HepG2 (cell line): ENCODE measurements at places on chromosomes 5 and 9. TPM values are rescaled to one million over a fixed set of nuclear protein-coding genes. Genes with fewer than 3 reads are reported as not detected.

- no peak for DNase-seq
- no peak overlapping the region for H3K27ac ChIP-seq
- no peaks in the 10 kb centered on the region for H3K36me3 ChIP-seq
- H3K4me1 ChIP-seq: peaks cover 9% of the 10 kb centered on the region
- no peaks in the 10 kb centered on the region for H3K27me3 ChIP-seq
- H3K4me3 ChIP-seq: no peak overlapping the region
Measured at GRCh38 chr5:14594378-14595074, 12.9 kb downstream of the OTULINL start.

DNA sequence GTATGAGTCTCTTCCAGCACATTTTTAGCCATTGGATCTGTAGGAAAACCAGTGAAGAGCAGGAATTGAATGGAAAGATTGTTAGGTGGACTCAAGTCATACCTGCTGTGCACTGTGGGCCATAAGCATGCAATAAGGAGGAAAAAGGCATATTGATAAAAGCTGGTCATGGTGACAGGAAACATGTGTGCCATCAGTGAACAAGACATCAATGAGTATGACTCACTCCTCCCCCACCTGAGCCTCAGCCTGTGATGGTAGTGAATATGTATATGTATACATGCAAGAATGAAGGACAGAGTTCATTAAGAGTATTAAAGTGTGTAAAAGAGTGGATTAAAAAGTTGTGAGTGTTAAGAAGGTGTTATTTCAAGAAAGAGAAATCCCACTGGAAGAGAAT is 164.5 kb downstream of the TMEM38B start:
- no peak overlapping the region for H3K4me3 ChIP-seq
- H3K36me3 ChIP-seq: no peaks in the 10 kb centered on the region

GRCh38 chr9:134011401-134011800 is 13.9 kb upstream of the BRD3OS start:
- H3K4me1 ChIP-seq: peaks cover 16% of the 10 kb centered on the region
- no peak overlapping the region for H3K27ac ChIP-seq
- peaks cover 2% of the 10 kb centered on the region; the same call in 1 of the 2 replicates for H3K27me3 ChIP-seq
- H3K36me3 ChIP-seq: no peaks in the 10 kb centered on the region

- H3K4me3 ChIP-seq: no peak overlapping the region
- no peak for DNase-seq
- H3K4me1 ChIP-seq: no peaks in the 10 kb centered on the region
Measured at GRCh38 chr5:35956429-35956828, 18.0 kb upstream of the CAPSL start.

DNA sequence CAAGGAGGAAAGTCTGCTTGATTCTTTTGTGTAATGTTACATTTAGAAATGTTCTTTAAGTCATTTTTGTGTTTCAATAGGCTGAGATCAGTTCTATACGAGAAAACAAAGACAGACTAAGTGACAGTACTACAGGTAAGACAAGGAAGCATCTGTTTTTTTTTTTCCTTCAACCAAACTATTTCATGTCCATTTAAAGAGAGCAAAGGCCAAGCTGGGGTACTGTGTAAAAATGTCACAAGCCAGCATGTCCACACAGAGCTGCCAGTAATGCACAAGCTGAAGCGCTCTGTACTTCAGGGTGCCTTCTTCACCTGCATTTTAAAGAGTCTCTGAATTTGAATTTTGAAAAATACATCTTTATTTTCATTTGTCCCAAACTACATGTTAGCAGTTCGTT is 20.2 kb upstream of the TTC23L start:
- peaks cover 13% of the 10 kb centered on the region for H3K4me1 ChIP-seq
- no peaks in the 10 kb centered on the region for H3K36me3 ChIP-seq
- no peaks in the 10 kb centered on the region for H3K27me3 ChIP-seq
- H3K4me3 ChIP-seq: no peak overlapping the region

DNA sequence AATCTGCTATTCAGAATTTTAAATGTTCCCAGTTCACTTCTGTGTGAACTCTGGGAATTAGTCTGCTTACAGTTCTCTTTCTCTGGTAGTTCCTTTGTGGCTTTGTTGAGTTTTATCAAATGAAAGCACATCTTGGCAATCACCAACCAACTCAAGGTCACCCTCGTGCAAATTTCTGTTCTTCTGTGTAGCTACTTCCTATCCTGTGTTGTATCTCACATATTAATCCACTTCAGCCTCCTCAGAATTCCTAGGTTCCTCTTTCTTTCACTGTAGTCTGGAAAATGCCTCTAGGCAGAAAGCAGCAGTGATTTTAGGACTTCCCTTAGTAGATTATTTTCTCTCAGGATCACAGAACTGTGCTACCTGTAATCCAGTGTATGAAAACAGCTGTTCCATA is 100.3 kb downstream of the AUH start:
- no peaks in the 10 kb centered on the region for H3K27me3 ChIP-seq
- H3K4me3 ChIP-seq: no peak overlapping the region
- DNase-seq: no peak
- H3K4me1 ChIP-seq: peaks cover 11% of the 10 kb centered on the region

- H3K27ac ChIP-seq: no peak overlapping the region
- DNase-seq: no peak
- H3K4me3 ChIP-seq: no peak overlapping the region
- no peaks in the 10 kb centered on the region for H3K36me3 ChIP-seq
- peaks cover 11% of the 10 kb centered on the region for H3K4me1 ChIP-seq
Measured at GRCh38 chr9:12879961-12880360, 105.1 kb downstream of the LURAP1L start.

DNA sequence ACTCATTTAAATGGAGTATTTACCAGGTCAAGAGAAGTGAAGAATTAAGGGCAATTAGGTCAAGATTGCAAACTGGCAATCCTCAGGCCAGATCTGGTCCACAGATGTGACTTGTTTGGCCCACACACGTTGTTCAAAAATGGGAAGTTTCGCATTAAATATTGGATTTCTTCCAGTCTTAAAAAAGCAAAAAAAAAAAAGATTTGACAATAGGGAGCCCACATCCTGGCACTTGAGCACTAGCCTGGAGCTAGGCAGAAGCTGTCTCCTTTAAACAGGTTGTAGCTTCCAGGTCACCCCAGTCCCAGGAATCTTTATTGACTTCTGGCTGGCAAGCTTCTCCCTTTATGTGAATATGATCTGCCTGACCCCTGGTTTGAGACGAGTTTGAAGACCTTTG is 520.4 kb downstream of the RAB3C start:
- no peak overlapping the region for H3K27ac ChIP-seq
- 0 out of 2 replicates have a peak, but pooled peaks cover 9% of the 10 kb centered on the region for H3K4me1 ChIP-seq
- DNase-seq: no peak

DNA sequence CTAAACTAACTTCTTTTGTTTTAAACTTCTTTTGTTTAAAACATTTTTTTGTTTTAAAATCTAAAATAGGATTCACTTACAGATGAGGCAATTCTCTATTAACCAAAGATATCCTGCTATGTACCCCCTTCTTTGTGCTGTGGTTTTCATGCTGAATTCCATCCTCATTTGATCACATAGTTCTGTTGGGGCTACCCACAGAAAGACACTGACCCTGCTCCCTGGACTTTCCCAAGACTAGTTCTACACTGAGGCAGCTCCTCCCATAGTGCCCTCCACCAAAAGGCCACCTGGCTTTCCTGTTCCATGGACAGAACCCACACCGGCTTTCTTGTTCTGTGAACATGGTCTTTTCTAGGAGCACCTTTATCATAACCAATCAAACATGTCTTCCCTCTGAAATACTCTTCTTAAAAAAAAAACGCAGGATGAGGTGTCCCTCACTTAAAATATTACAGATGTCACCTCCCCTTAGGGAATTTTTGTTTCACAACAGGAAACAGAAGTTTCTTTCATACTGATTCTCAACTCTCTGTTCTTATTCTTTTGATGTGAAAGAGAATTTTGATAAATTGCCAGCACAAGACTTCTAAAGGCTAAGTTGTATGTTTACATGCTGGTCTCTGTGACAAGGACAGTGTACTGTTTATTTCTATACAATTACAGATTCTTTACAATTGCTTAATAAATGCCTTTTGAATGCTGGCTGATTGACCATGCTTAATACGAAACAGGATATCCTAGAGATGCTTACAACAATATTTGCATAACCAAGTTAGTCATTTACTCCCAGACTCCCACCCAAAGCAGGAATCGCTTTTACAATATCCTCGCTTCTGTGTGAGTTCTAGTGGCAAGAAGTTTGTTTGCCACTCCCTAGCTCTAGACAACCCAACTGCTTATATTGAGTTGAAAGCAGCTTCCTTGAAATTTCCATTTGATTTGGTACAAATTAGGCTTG is 300.4 kb downstream of the DTWD2 start:
- no peaks in the 10 kb centered on the region for H3K4me1 ChIP-seq
- H3K36me3 ChIP-seq: no peaks in the 10 kb centered on the region
- no peaks in the 10 kb centered on the region for H3K27me3 ChIP-seq
- no peak overlapping the region for H3K27ac ChIP-seq
- H3K4me3 ChIP-seq: no peak overlapping the region

DNA sequence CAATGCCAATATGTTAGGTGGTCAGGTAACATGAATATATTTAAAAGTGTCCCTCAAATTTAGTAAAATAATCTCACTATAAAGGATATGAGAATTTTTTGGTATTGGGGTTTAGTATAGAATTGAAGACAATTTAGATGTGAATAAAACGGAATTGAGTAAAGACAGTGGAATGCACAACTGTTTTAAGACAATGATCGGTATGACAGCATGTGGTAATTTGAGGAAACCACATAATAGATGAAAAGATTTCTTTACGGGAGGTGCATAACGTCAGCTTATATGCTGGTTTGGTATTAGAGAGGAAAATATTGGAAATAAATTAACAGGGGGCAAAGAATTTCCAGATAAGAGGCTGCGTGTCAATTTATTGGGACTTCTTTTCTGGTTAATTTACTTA is 1043.2 kb downstream of the CDH18 start:
- H3K4me1 ChIP-seq: no peaks in the 10 kb centered on the region
- no peak for DNase-seq

DNA sequence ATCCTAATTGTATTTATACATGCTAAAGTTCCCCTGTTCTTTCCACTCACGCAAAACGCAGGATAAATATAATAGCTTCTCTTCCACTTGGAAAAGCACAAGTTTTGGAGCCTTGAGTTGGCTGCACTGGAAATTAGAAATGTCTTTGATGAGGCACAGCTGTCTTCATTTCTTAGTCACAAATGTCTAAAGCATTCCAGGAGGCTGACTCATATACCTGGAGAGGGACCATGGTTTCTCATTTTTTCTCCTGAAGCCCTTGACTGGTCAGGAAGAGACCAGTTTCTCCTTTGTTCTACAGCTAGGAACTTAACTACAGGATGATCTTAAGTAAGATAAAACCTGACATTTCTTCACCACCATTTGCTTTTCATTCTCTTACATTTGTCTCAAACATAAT is 16.2 kb downstream of the MTX3 start:
- H3K27ac ChIP-seq: no peak overlapping the region
- H3K4me3 ChIP-seq: no peak overlapping the region
- DNase-seq: no peak
- H3K27me3 ChIP-seq: no peaks in the 10 kb centered on the region; the same call in 1 of the 2 replicates

- no peaks in the 10 kb centered on the region for H3K27me3 ChIP-seq
- H3K36me3 ChIP-seq: no peaks in the 10 kb centered on the region
- no peak overlapping the region for H3K27ac ChIP-seq
- H3K4me3 ChIP-seq: no peak overlapping the region
- no peaks in the 10 kb centered on the region for H3K4me1 ChIP-seq
Measured at GRCh38 chr9:107443786-107444185, 45.8 kb downstream of the KLF4 start.

DNA sequence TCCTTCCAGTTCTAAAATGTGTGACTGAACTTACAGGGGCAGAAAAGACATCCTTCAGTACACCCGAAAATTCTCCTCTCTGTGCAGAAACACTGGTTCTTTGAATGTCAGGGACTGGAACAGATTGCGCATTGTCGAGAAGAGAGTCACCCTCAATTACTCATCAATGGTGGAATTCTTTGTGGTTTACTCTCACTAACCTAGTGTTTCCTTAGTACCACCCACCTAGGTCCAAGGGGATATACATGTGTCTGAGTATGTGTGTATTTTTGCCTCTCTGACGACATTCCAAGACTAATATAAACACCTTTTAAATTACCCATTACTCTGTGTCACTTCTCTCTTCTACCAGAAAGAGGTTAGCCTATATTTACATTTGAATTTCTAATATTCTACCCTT is 660.8 kb downstream of the TLE1 start:
- no peaks in the 10 kb centered on the region for H3K27me3 ChIP-seq
- H3K27ac ChIP-seq: no peak overlapping the region
- no peaks in the 10 kb centered on the region for H3K36me3 ChIP-seq
- no peak overlapping the region for H3K4me3 ChIP-seq

GRCh38 chr9:107732781-107733522 is 243.4 kb upstream of the KLF4 start:
- H3K4me1 ChIP-seq: no peaks in the 10 kb centered on the region
- H3K36me3 ChIP-seq: no peaks in the 10 kb centered on the region
- no peak overlapping the region for H3K27ac ChIP-seq
- H3K4me3 ChIP-seq: no peak overlapping the region
- DNase-seq: no peak

- no peaks in the 10 kb centered on the region for H3K27me3 ChIP-seq
- peaks cover 5% of the 10 kb centered on the region; the same call in 1 of the 2 replicates for H3K4me1 ChIP-seq
- no peak overlapping the region for H3K27ac ChIP-seq
- H3K36me3 ChIP-seq: no peaks in the 10 kb centered on the region
Measured at GRCh38 chr5:52013523-52013922, 630.3 kb downstream of the ISL1 start.

GRCh38 chr9:78366827-78367226 is 69.9 kb downstream of the PSAT1 start:
- H3K27ac ChIP-seq: no peak overlapping the region
- H3K4me3 ChIP-seq: no peak overlapping the region
- no peaks in the 10 kb centered on the region for H3K36me3 ChIP-seq
- H3K4me1 ChIP-seq: peaks cover 6% of the 10 kb centered on the region; the same call in 1 of the 2 replicates

DNA sequence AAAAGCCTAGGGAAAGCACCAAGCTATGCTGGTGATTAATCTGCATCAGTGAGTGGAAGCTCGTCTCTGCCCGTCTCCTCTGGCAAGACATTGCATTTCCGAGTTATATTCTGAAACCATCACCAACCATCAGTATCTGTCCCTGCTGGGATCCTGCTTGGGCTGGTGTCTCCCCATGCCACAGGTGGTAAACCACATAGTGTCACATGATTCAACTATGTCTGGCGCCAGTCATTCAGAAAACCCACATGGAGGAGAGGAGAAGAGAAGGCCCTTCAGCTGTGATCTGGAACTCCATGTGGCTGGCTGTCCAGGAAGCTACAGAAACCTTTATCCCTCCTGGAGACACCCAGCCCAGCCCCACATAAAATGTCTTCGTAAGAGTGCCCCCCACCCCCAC is 4.8 kb downstream of the IL9 start:
- no peaks in the 10 kb centered on the region; the same call in 1 of the 2 replicates for H3K27me3 ChIP-seq
- no peaks in the 10 kb centered on the region for H3K36me3 ChIP-seq
- H3K4me3 ChIP-seq: no peak overlapping the region
- DNase-seq: no peak

- H3K27ac ChIP-seq: no peak overlapping the region
- H3K4me1 ChIP-seq: peaks cover 49% of the 10 kb centered on the region
- H3K36me3 ChIP-seq: 0 out of 3 replicates have a peak, but pooled peaks cover 4% of the 10 kb centered on the region
- H3K27me3 ChIP-seq: no peaks in the 10 kb centered on the region
- no peak overlapping the region for H3K4me3 ChIP-seq
- DNase-seq: no peak
Measured at GRCh38 chr9:129498451-129499384, 122.2 kb downstream of the C9orf50 start.

GRCh38 chr9:131824155-131824594 is 84.3 kb upstream of the RAPGEF1 start:
- no peaks in the 10 kb centered on the region for H3K4me1 ChIP-seq
- DNase-seq: no peak
- no peaks in the 10 kb centered on the region for H3K36me3 ChIP-seq

The SLC12A7 gene
- 7.4 and 14.0 TPM in 2 replicates for total RNA-seq

The TAL2 gene
- not detected in 2 replicates for total RNA-seq

The SLC46A2 gene
- total RNA-seq: not detected in 2 replicates

The SLC45A2 gene
- 0.22 TPM in 1 of 2 replicates, not detected in the other for total RNA-seq

The CD14 gene
- total RNA-seq: 0.70 and 1.7 TPM in 2 replicates

The FOXD4L4 gene
- total RNA-seq: 0.38 TPM in 1 of 2 replicates, not detected in the other

The LVRN gene
- 0.09 and 0.14 TPM in 2 replicates for total RNA-seq

The BTNL8 gene
- total RNA-seq: not detected in 2 replicates

The PRLR gene
- total RNA-seq: 13.3 and 22.2 TPM in 2 replicates
